Stimulated activated CD4-positive, alpha-beta T cell treated with anti-CD3 and anti-CD28 coated beads, Interleukin-2, amount 100 ng/mL, for 24 hours (primary cell): ENCODE measurements at places on chromosomes 11 and 22.

DNA sequence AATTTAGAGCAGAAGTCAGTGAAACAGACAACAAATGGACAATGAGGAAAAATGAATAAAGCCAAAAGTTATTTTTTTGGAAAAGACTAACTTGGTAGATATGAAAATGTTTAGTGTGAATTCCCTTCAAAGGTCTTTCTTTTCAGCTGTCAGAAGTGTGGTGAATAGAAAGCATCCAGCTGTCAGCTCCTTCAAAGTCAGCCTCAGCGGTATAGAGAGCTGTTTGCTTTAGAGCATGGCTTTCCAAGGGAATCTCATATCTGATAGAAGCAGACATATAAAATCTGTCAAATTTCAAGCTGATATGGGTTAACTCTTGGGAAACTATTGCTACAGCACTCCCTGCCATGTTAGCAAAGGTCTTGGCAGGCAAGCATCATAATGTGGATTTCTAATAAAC, 309.3 kb downstream of the CASP12 start:
- no peak for DNase-seq

GRCh38 chr11:119484741-119485605, 62.0 kb upstream of the THY1 start:
- DNase-seq = no peak

DNA sequence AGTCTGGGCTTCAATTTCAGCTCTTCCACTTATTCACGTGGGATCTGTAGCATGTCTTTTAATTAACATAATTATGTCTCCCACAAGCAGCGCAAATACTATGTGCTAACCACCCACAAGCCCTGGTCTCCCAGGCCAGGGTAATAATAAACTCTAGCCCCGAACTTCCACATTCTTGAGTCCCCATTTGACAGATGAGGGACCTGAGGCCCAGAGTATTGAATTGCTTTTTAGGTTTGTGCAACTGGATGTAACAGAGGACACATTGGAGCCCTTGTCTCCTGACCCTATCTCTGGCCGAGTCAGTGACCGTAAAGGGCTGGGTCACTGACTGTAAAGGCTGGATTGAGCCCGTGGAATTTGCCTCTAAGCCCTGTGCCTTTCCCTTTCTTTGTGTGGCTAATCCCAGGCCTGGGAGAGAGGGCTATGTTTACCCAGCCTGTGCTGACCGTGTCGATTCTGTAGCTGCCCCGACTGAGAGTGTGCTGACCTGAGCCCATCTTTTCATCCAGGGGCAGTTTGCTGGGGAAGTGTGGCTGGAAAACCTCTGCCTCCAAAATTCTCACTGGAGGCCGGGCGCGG, 3.9 kb downstream of the CRYBB2 start:
- no peak for DNase-seq

- no peak for DNase-seq
Measured at GRCh38 chr11:28939381-28939780, 831.2 kb downstream of the METTL15 start.

DNA sequence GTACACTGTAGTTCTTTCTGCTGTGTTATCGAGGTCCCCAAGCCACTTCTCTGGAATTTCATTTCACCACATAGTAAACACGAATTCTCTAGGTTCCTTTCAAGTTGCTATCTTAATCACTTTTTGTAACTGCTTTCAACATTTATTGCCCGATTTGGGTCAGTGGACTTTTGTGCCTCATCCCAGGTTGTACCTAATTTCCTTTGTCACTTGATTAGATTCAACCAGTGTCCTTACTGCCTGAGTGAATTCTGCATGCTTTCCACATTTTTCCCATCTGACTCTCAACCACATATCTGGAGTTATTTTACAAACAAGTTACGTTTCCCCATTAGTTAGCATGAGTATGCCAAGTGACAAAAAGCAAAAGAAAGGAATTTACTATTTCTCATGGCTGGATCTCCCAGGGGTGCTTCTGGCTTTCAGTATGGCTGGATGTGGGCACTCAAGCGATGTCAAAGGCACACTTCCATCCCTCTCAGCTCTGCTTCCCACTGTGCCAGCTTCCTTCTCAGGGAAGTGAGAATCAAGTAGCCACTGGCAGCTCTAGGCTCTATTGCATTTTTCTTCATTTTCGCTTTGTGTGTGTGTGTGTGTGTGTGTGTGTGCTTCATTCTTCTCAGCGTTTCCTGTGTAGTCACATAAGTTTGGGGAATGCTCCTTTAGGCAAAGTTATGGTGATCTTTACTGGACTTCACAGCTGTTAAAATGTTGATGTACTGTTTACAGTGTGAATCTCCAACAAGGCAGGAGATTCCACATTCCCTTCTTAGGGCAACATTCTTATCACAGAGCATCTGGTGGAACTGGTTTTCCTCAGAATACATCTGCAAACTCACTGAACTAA, 128.9 kb downstream of the DBX1 start:
- DNase-seq = no peak

- no peak for DNase-seq
Measured at GRCh38 chr11:36240173-36240572, 49.1 kb downstream of the COMMD9 start.

DNA sequence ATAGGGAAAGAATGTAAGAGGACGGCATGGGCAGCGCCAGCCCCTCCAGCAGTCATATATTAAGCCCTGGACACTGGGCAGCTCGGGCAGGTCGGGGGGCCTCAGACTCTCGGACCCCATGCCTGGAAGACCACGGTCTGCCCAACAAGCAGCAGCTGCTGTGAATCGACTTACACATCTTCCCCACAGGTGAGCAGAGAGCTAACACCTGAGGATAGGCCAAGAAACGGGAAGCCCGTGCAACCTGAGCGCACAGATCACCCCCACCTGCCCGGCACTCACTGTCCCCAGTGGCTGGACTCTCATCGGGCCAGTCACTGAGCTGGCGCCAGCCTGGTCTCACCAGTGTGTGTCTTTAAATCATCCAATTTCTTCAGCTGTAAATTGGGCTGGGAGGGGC, 4.7 kb upstream of the TCF20 start:
- DNase-seq = no peak

- no peak for DNase-seq
Measured at GRCh38 chr11:104322696-104323095, 158.7 kb upstream of the PDGFD start.

DNA sequence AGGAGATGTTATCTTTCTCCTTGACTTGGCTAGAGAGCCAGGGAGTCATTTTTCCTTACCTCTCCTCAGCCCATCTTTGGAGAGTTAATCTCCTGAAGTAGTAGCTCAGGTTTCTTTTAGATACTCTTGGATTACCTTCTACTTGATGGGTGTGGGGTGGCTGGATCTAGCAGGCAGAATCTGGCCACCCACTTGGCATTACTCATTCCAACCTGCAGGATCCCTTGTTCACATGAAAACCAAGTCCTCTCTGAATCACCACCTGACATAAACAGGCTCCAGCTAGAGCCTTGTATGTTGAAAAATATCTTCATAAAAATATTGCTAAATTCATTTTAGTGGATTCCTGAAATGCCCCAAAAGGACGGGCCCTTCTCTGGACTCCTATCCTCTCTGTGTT, 250.6 kb upstream of the PLET1 start:
- DNase-seq = no peak

GRCh38 chr11:74320538-74320937, 9.1 kb upstream of the P4HA3 start:
- no peak for DNase-seq

DNA sequence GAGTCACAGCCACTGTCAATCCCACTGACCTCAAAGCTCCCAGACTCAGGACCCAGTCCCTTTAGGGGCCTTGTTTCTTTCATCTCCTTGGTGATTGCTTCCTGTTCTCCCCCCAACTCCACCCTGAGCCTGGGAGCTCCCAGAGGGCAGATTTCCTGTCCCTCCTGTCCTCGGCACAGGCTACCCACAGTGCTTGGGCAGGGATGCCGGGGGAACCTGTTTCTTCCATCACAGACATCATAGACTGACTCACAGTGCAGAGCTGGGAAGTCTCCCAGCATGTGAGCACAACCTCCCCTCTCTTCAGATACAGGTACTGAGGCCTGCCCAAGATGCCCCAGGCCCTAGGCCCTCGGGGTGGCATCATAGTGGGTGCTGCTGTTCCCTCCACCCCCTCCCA, 16.6 kb downstream of the TRIM29 start:
- DNase-seq = no peak

- no peak for DNase-seq
Measured at GRCh38 chr11:108235633-108236032, 12.8 kb downstream of the ATM start.

GRCh38 chr22:42228483-42228882, 42.0 kb downstream of the TCF20 start:
- DNase-seq = no peak

GRCh38 chr11:34155757-34156062, 50.3 kb downstream of the NAT10 start:
- DNase-seq = no peak

GRCh38 chr11:10899121-10899830, 41.4 kb upstream of the ZBED5 start:
- DNase-seq = peak; percentile 25

GRCh38 chr11:119590651-119591351, 138.2 kb downstream of the NECTIN1 start:
- DNase-seq = no peak

DNA sequence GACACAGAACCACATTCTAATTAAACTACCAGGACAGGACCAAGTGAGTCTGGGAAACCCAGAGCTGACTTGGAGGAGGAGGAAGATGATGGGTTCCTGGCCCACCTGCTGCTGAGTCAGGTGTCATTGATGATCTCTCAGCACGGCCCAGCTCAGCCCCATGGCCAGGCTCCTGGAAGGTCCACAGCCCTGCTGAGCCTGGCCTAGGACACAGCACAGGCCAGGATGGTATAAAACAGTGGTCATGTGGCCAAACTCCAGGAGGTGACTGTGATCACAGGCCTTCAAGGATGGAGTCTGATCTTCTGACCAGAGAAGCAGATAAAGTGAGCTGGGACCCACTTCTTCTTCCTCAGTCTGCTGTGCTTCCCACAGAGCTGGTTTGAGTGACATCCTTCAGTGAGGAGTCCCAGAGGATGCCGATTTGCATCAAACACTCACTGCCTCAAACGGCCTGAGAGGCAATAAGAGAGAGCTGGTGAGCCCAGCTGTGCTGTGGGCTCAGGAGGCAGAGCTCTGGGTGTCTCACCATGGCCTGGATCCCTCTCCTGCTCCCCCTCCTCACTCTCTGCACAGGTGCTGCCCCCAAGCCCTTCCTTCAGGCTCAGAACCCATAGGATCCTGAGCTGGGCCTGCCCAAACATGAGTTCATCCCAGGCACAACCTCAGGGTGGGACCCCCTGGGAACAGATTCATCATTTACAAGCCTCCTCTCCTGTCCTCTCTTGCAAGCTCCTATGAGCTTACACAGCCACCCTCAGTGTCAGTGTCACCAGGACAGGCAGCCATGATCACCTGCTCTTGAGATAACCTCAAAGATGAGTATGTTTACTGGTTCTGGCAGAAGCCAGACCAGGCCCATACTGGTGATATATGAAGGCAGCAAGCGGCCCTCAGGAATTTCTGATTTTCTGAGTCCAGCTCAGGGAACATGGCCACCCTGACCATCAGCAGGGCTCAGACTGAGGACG, 37.7 kb upstream of the IGLL5 start:
- no peak for DNase-seq

- DNase-seq = peak; percentile 91
Measured at GRCh38 chr22:19730655-19731360, 7.5 kb downstream of the GP1BB start.

DNA sequence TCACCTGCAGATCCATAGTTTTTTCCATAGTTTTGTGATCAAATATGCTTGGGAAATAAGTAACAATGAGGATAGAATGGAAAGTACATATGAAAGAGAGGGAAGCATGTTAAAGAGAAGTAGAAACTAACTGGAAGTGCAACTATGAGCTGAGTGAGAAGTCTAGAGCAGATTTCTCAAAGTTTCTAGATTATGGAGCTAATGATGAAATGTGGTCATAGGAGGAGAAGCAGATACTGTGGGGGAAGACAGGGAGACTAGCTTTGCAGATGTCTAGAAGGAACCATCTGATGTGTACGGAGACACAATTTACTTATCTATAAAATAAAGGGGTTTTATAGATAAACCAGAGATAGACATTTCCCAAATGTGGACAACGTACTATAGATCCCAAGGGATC, 37.1 kb downstream of the RELT start:
- DNase-seq = no peak

DNA sequence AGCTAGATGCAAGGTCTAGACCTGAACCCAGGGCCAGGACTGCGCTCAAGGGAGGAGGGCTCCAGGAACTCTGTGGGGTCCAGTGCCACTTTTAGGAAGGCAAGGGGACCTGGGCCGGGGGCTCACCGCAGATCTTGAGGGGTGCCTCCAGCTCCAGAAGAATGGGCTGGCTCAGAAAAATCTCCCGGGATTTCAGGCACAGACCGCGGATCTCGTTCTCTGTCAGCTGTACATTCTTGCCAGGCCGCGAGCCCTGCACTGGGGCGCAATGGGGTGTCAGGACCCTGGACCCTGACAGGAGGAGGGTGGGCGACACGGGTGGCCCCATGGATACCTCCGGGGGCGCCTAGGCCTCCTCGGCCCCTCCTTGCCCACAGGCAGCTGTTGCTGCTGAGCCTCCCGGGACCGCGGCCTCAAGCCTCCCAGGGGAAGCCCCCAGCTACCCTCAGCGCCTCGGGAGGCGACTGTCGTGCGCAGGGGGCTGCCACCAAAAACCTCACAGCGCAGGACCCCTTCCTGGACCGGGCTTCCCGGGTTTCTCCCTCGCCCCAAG, 640 bp downstream of the PPP1CA start:
- DNase-seq = no peak

DNA sequence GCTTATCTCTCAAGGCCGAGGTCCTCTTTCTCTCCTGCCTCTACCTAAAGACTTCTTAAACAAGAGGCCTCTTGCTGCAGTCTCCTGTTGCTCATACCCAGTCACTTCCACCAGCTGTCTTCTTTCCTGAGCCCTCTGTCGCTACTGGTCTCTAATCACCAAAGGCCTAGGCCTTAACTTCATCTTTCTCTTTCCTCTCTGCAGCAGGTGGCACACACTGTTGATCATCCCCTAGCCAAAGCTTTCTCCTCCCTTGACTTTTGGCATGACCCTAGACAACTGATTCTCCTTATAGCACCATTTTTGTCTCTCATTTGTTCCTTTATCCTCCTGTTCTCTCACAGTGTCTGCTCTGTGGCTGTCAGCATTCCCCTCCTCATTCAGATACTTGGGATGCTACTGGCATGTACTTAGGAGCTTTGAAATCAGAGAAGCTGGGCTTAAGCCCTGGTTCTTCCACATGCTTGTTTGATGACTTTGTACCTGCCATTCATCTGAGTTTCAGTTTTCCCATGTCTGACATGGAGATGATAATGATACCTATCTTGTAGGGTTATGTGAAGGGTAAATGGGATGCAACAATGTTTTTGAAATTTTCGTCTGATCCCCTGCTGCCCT, 22.4 kb downstream of the ENDOD1 start:
- DNase-seq = no peak

GRCh38 chr11:29159552-29160465, 857.0 kb downstream of the KCNA4 start:
- DNase-seq = no peak

GRCh38 chr11:1014276-1014675, 22.2 kb downstream of the MUC6 start:
- no peak for DNase-seq

- DNase-seq = no peak
Measured at GRCh38 chr11:33347490-33348125, 90.4 kb downstream of the HIPK3 start.

- DNase-seq = no peak
Measured at GRCh38 chr22:50319503-50319951, 7.3 kb downstream of the DENND6B start.

- no peak for DNase-seq
Measured at GRCh38 chr22:42511401-42511891, 8.2 kb downstream of the RRP7A start.

GRCh38 chr11:83713708-83714107, 427.5 kb upstream of the CCDC90B start:
- no peak for DNase-seq

- DNase-seq = no peak
Measured at GRCh38 chr11:115623021-115623451, 118.8 kb upstream of the CADM1 start.
